ENCODE measurements at places on chromosomes 13 and 19. TPM values are rescaled to one million over a fixed set of nuclear protein-coding genes. Genes with fewer than 3 reads are reported as not detected.

DNA sequence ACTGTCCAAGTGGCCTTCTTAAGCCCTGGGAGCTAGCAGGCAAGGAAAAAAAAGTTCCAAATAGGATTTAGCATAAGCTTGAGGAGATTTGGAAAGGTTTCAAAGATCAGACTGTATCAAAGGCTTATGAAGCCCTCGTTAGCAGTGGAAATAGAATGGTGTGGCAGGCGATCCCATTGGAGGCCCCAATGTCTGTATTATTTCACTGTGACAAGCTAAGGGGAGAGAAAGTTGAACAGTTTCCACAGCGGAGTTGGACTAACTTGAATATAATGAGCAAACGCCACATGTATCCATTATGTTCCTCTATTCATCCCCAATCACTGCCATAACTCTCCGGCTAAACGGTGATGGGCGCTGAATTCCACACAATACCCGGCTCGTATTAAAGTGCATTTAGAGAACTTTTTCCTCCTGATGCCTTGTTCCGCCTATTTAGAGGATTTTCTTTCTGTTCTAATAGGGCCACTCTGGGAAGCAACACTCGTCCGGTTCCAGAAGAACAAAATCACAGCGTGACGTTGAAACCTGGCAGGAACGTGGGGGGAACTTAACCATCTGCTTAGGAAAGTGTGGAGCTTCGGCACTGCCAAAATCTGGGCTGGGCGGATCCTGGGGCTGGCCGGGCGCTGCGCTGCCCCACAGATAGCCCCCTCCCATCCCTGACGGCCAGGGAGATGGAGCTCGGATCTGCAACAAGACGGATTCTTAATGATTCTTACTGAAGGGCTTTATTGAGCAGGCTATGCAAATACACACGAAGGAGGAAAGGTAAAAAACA is 1.0 kb upstream of the PCDH8 start:
- DNase-seq = no peak

- DNase-seq = no peak
Observed at GRCh38 chr13:102909971-102910370, 64.1 kb downstream of the ERCC5 start.

GRCh38 chr13:44163108-44163507 is 210.5 kb upstream of the SERP2 start:
- no peak for DNase-seq

ADAMTS10 gene
- 37.2 TPM for total RNA-seq

WDR87 gene
- not detected for total RNA-seq

C13orf46 gene
- not detected for total RNA-seq

PSPN gene
- 1.4 TPM for total RNA-seq

DNA sequence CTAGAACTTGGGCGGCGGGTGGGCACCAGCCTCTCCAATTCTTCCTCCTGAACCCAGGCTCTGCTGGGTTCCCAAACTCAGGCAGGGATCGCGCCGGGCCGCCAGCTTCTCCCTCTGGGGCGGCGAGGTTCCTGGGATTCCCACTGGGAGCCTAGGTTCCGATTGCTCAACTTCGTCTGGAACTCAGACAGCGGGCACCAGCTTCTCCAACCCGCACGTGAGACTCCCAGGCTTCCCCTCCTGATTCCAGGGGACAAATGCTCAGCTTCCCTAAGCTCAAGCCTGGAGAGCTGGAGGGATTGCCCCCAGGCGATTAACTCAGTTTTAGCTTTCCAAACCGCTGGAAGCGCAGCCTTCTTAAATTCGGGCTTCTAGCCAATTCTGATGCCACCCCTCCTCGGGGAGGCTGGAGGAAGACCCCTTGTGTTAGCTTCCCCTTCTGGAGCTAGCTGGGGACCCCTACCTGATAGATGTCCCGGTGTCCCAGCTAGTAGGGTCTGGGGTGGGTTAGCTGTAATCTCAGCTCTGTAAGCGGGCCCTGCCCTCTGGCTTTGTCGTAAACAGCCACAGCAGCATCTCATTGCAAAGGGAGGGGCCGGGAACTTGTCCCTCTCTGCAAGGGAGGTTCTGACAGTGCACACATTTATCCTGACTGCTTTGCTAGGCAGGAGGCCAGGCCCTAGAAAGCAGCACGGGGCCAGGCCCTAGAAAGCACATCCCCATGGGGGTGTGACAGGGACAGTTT is 671 bp downstream of the MCOLN1 start:
- DNase-seq = no peak

Measured in Peyer's patch (tissue), 4 donors.